ENCODE measurements at places on chromosomes 2 and 18. TPM values are rescaled to one million over a fixed set of nuclear protein-coding genes. Genes with fewer than 3 reads are reported as not detected.

The OSBPL6 gene
- 19.6 TPM for total RNA-seq

The HOXD12 gene
- total RNA-seq, result not detected

DNA sequence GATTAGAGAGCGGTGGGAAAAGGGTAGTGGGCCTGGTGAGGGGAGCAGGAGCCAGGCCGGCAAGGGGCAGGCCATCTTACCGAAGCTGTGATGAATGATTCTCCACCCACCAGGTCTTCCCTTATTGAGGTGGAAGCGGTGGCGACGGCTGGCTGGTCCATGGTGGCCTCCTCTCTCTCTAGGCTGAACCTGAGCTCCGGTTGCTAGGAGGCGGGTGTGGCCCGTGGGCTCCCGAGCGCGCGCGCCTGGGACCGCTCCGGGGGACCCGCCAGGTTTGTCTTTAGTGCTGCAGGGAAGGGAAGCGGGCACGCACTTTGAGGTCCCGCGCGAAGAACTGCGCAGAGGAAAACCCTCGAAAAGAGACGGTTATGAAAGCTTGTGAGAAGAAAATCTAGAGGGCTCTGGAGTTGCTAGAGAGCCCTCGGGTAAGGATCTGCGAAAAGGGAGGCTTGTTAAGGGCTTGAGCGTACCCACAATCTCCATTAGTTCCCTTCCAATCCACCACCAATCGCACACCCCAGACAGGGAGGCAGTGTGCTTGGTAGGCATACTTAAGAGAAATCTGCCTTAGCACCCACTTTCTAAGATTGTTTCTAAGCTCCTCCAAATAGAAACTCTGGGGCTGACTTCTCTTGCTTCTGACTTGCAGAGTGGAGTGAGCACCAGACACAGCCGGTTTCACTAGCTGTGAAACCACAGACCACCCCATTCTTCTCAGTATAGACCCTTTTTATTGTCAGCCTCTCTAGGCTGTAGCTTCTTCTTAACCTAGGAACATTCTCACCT lies at the start of gene STPG4:
TSS of gene STPG4 (minus strand) at position 218 of the 786 bp plus-strand sequence. CDS start at position 161, 57 bp downstream.
- H3K4me3 ChIP-seq, result no peak within 1 kb of the TSS
- peaks cover 54% of the 10 kb centered on the region for H3K36me3 ChIP-seq
- no peaks in the 10 kb centered on the region for H3K4me1 ChIP-seq
- H3K27ac ChIP-seq, result no peak within 1 kb of the TSS
- no peak for DNase-seq

DNA sequence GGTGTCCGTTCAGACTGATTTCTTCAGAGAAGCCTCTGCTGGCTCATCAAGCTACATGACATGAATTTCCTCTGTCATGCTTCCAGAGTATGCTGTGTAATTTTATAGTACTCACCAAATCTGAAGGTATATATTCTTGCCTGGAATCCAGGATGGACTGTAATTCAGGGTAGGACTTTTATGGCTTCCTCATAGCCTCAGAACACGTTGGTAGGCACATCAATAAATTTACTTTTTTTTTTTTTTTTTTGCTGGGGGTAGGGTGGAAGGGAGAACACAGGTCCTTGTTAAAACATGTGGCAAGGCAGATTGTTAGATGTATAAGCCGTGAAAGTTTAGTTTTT lies 34.4 kb downstream of the MTA3 start:
- no peaks in the 10 kb centered on the region for H3K27me3 ChIP-seq
- H3K36me3 ChIP-seq, result peaks cover 3% of the 10 kb centered on the region
- no peaks in the 10 kb centered on the region for H3K4me1 ChIP-seq
- DNase-seq, result no peak

The G6PC2 gene
- not detected for total RNA-seq

GRCh38 chr2:16578081-16578480 lies 87.6 kb downstream of the CYRIA start:
- H3K36me3 ChIP-seq, result peaks cover 1% of the 10 kb centered on the region
- no peak overlapping the region for H3K4me3 ChIP-seq
- no peaks in the 10 kb centered on the region for H3K4me1 ChIP-seq
- no peak for DNase-seq

DNA sequence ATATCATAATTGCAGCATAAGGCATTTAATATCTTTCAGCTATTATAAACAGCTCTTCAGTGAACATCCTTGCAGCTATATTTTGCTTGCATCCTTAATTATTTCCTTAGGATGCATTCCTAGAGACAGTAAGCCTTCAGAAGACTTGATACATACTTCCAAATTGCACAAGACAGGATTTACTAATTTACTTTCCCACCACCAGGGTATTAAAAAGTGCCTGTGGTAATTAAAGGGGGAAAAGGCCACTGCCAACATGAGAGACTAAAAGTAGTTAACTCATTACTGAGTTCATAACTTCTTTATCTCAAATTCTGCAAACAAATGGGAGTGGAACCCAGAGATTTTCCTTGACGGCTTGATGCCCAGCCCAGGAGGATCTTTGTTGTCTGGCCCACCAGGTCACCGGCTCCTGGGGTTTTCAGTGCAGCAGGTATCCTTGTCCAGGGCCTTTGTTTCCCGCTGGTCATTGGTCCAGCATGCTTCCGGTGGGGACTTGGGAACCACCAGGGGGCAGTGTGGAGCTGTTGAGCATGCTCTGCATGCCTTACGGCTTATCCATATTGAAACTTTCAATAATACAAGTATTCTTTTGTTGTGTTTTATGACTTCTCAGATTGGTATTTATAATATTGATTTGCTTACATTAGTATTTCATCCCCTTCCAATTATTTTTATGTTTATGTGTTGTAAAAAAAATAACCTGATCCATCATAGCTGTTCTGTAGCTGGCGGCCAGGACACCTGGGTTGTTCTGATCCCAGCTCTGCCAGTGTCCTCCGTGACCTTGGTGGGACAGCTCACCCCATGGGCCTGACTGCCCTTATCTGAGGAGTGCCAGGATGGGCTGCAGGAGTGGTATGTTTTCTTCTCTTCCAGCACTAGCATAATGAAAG lies 61.4 kb downstream of the TGOLN2 start:
- H3K27me3 ChIP-seq, result no peaks in the 10 kb centered on the region
- H3K4me3 ChIP-seq, result no peak overlapping the region
- DNase-seq, result no peak
- peaks cover 22% of the 10 kb centered on the region for H3K4me1 ChIP-seq
- no peak overlapping the region for H3K27ac ChIP-seq

DNA sequence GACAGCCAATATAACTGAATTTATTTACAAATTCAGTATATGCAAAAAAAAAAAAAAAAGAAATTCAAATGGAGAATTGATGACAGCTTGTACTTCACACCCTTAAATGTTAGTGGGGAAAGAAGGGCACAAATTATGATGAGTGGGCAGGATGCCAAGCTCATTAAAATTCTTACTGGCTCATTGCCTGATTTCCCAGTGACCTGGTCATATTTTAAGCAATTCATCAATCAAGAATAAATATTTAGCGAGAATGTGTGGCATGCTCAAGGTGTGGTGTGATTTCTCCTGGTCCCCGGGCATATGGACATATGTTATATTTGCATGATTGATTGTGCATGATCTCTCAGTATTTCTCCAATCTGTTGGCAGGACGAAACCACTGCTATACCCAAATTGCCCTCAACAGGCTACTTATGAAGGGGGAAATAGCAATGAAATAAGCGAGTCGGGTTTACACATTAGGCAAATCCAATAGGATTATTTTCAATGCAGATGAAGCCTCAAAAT lies 883.0 kb downstream of the LRRTM4 start:
- H3K4me3 ChIP-seq, result no peak overlapping the region
- DNase-seq, result no peak
- H3K4me1 ChIP-seq, result no peaks in the 10 kb centered on the region
- H3K27ac ChIP-seq, result no peak overlapping the region

The MAB21L4 gene
- total RNA-seq, result 97.5 TPM

The MAL gene
- total RNA-seq, result 10.7 TPM

- H3K4me1 ChIP-seq, result no peaks in the 10 kb centered on the region
- DNase-seq, result no peak
- H3K27ac ChIP-seq, result no peak overlapping the region
- H3K4me3 ChIP-seq, result no peak overlapping the region
These were observed 12.7 kb upstream of the KCNK3 start for GRCh38 chr2:26679867-26680266.

GRCh38 chr18:9764011-9764481 lies 55.9 kb downstream of the RAB31 start:
- H3K27me3 ChIP-seq, result no peaks in the 10 kb centered on the region
- no peaks in the 10 kb centered on the region for H3K36me3 ChIP-seq
- H3K4me3 ChIP-seq, result no peak overlapping the region
- DNase-seq, result no peak
- peaks cover 9% of the 10 kb centered on the region for H3K4me1 ChIP-seq
- H3K27ac ChIP-seq, result no peak overlapping the region

DNA sequence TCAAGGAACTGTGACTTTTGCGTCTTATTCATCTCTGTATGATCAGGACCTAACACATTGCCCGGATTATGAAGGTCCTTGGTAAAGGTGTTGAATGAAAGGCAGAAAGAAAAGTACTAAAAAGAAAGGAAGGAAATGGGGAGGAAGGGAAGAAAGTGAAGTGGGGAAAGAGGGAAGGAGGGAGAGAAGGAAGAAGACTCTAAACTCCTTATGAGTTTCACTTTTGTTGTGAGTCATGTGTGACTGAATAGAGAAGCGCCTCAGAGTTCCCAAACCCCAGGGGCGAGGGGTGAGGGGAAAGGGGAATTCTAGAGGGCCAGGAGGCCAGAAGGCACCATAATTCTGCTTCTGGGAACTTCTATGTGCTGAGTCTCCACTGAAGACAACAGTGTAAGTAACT lies 30.9 kb upstream of the OSBPL6 start:
- H3K4me3 ChIP-seq, result no peak overlapping the region
- H3K27ac ChIP-seq, result no peak overlapping the region
- H3K27me3 ChIP-seq, result no peaks in the 10 kb centered on the region
- DNase-seq, result no peak
- H3K36me3 ChIP-seq, result no peaks in the 10 kb centered on the region

GRCh38 chr2:42809131-42809818 lies 16.9 kb upstream of the HAAO start:
- peak overlapping the region; percentile 97 for H3K27ac ChIP-seq
- H3K4me3 ChIP-seq, result peak overlapping the region; percentile 58
- H3K36me3 ChIP-seq, result no peaks in the 10 kb centered on the region
- no peak for DNase-seq
- no peaks in the 10 kb centered on the region for H3K27me3 ChIP-seq
- H3K4me1 ChIP-seq, result peaks cover 24% of the 10 kb centered on the region

DNA sequence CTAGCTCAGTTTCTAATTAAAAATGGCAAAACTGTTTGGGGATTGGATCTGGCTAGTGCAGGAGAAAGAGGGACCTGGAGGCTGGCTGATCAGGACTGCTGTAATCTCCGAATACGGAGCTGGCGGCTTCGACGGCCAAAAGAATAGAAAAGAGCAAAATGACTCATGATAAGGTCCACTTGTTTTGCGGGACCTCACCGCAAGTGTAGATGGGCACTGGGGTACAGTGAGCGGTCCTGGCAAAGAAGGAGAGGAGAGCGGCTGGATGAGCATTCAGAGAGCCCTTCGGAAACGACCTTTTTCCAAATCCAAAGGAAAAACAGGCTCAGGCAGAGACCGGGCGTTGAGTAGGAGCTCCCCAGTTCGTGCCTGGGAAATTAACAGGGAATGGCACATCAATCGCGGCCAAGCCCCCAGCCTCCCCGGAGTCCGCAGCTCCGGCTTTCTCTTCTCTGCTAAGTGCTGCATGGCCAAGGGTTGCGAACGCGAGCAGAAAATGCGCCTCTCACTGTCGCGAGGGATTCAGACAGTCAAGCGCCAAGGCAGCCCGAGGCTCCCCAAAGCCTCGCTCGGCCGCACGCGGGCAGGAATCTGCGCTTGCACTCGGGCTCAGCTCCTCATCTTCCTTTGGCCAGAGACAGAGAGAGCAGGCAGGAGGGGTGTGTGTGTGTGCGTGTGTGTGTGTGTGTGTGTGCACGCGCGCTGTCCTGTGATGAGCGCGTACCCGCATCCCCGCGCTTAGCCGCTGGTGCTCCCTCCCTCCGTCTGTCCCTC lies 1.8 kb downstream of the DCC start:
- H3K4me1 ChIP-seq, result peaks cover 5% of the 10 kb centered on the region
- H3K36me3 ChIP-seq, result no peaks in the 10 kb centered on the region
- no peak overlapping the region for H3K27ac ChIP-seq
- peak overlapping the region; percentile 33 for H3K4me3 ChIP-seq

The STEAP3 gene
- 19.9 TPM for total RNA-seq

DNA sequence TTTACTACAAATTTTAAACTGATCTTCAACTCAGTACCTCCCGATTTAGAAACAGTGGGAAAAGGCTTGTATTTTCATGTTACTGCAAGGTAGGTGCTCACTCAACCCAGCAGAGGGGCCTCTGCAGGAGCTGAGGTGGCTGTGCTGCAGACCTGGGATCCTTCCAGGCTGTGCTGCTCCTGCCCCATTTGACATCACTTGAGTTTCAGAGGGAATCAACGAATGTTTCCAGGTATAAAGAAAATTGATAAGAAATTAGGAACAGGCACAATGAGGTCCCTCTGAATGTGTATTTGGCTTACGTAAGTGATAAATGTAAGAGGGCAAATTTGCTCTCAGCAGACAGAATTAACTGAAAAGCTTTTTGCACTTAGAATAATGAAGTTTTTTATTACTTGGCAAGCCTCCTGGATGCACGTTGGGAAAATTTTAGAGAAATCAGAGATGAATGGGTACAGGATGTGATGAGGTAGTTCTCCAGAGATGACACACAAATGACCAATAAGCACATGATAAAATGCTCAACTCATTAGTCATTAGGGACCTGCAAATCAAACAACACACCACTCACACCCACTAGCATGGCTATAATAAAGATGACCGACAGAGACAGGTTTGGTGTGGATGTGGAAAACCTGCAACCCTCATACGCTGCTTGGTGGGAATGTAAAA lies 114.0 kb downstream of the NOL10 start:
- no peaks in the 10 kb centered on the region for H3K27me3 ChIP-seq
- no peak overlapping the region for H3K27ac ChIP-seq
- DNase-seq, result no peak
- peaks cover 66% of the 10 kb centered on the region for H3K36me3 ChIP-seq

The CHRND gene
- not detected for total RNA-seq

DNA sequence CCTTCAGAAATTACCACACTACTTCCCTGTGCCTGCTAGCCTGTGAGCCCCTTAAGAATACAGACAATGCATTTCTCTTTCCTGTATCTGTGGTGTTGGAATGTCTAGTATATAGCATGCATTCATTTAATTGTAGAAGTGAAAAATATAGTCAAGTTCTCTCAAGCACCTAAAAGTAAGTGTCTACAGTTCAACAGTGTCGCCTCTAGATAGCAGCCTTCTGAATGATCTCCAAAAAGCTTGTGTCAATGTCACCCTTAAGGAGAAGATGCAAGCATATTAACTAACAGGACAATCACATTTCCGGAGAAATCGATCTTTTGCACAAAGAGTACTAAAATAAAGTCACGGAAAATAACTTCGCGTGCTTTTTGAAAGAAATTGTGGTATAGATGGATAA lies 27.5 kb upstream of the DSG3 start:
- H3K27ac ChIP-seq, result peak overlapping the region; percentile 3
- no peaks in the 10 kb centered on the region for H3K36me3 ChIP-seq
- DNase-seq, result no peak

The XIRP2 gene
- total RNA-seq, result not detected

GRCh38 chr2:10591207-10591606 lies 98.6 kb downstream of the NOL10 start:
- H3K4me1 ChIP-seq, result no peaks in the 10 kb centered on the region
- H3K27ac ChIP-seq, result no peak overlapping the region
- DNase-seq, result no peak

The ACVR2A gene
- total RNA-seq, result 47.1 TPM

GRCh38 chr2:210519594-210519993 lies 36.8 kb upstream of the CPS1 start:
- no peak overlapping the region for H3K27ac ChIP-seq
- no peaks in the 10 kb centered on the region for H3K4me1 ChIP-seq
- no peaks in the 10 kb centered on the region for H3K27me3 ChIP-seq
- H3K36me3 ChIP-seq, result no peaks in the 10 kb centered on the region

- no peak for DNase-seq
- H3K4me1 ChIP-seq, result no peaks in the 10 kb centered on the region
- no peak overlapping the region for H3K4me3 ChIP-seq
These were observed 129.3 kb downstream of the METTL4 start for GRCh38 chr18:2442006-2442405.

Measured in suprapubic skin (tissue), 4 donors.